Stimulated activated CD4-positive, alpha-beta T cell treated with anti-CD3 and anti-CD28 coated beads, Interleukin-1b, Interleukin-23, amount 100 ng/mL, for 4 hours (primary cell): ENCODE measurements at places on chromosomes 2 and 18.

DNA sequence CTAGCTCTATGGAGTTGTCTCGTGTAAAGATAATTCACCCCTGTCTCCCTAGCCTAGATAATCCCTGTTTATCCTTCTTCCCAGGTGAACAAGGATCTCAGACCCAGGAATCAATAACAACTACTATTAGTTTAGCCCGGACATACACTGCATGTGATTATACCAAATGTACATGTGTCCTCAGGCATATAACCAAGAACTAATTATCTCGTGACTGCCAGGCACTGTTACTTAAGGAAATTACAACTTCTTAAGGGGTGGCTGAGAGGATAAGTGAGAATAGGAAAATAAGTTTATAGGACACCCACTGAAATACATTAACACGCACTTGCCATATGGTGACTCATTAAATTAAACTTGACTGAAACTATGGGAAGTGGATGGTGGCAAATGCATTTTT, 126.6 kb downstream of the CNTNAP5 start:
- DNase-seq = no peak

GRCh38 chr2:216389570-216389969, 17.3 kb upstream of the MARCHF4 start:
- no peak for DNase-seq

GRCh38 chr2:61707984-61708852, 145.6 kb downstream of the FAM161A start:
- no peak for DNase-seq

GRCh38 chr2:109253217-109253616, 124.2 kb downstream of the SH3RF3 start:
- no peak for DNase-seq

- DNase-seq = no peak
These were observed 19.8 kb downstream of the GRHL1 start for GRCh38 chr2:9971105-9971818.

- DNase-seq = no peak
These were observed 136.1 kb upstream of the NOSTRIN start for GRCh38 chr2:168666339-168666738.

- no peak for DNase-seq
These were observed 73.0 kb downstream of the CTNNA2 start for GRCh38 chr2:79585701-79586433.

- DNase-seq = no peak
These were observed 417 bp downstream of the IL1B start for GRCh38 chr2:112836163-112836560.

DNA sequence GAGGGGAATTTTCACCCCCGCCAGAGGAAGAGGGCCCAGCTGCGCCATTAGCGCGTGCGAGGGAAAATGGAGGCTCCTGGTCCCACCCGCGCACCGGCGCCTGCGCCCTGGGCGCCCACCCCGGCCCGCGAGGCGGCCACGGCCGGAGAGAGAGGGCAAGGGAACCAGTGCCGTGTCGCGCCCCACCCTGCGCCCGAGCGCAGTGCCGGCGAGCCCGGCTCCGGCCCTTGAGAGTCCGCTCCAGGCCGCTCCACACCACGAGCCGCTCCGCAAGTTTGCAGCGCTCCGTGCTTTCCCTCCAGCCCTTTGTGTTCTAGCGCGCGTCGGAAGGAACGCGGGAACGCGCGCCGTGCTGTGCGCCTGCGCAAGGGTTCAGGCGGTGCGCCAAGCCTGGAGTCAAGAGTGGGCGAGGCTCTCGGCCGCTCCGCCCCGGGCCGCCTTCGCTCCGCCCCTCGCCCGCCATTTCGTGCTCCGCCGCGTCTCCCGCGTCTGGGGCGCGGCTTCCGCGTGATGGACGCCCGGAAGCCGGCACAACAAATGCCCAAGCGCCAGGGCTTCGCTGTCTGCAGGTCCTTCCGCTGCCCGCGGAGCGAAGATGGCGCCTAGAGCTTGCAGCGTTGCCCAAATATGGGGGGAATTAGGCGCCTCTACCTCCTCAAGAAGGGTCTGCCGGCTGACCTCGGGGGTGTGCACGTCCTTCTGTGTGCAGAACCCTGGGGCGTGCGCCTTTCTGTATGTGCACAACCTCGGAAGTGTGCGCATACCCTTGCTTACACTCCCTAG, 46.1 kb upstream of the PTMA start:
- peak; percentile 95 for DNase-seq

DNA sequence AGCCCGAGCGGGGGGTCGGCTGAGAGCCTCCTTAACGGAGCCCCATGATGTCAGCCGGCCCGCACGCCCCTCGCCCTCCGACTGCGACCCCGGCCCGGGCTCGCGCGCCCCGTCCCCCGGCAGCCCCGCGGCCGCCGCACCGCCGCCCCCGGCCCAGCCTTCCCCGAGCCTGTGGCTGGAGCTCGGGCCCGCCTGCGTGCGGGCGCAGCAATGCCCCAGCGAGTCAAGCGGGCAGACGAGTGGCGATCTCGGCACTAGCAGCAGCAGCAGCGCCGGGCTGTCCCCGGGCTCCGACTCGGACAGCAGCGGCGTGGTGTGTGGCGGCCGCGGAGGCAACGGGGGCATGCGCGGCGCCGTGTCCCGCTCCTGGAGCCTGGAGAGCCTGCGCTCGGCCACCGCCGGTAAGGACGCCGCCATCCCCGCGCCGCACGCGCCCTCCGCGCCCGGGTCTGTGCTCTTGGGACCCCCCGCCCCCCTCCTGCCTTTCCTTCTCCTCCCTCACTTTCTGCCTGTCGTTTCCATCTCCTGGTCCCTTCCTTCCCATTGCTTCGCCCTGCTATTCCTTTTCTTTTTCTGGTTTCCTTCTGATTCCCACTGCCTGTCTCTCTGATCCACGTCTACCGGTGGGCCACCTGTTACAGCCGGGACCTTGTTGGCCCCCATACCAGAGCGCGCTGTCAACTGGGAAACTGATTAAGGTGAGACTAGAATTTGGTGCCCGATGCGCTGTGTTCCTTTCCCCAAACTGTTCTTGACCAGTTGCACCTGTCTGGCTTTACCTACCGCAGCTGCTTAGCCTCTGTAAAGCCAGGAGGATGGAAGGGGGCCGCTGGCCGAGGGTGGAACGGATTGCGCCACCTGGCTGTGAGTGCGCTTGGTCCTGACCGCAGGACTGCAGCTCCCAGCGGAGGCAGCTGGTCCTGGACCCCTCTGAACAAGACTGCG, 127.4 kb downstream of the ARHGEF4 start:
- no peak for DNase-seq
